ENCODE measurements at places on chromosomes 1 and 21.

DNA sequence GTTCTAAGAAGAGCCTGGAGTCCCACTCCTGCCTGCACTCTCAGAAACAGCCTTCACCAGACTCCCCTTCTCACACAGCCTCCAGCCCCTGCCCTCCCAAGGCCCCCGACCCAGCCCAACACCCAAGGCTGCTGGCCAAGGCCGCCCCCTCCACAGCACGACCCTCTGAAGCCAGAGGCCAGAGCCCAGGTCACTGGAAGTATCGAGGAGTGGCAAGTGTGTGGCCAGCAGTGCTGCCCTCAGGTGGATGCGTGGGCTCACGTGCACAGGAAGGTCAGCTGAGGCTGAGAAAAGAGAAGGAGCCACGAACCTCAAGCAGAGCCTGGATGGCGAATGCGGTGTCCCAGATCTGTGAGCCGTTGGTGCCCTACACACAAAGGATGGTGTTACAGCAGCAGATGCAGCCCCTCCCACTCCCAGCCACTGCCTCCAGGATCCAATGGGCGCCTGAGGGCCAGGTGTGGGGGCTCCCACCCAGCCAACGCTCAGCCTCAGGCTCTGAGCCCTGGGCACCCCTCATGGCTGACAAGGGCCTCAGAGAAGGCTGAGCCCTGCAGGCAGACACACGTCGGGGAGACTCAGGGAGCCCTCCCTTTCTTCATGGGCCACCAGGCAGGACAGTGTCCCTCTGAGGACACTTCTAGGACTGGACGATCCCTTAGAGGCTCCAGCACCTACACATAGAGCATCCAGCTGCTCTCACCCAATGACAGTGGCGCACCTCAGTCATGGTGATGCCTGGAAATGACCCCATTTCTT is 18.0 kb downstream of the LSS start:
- no peak for DNase-seq

- no peak for DNase-seq
These were observed 49.7 kb downstream of the SYT6 start for GRCh38 chr1:114103992-114104391.

DNA sequence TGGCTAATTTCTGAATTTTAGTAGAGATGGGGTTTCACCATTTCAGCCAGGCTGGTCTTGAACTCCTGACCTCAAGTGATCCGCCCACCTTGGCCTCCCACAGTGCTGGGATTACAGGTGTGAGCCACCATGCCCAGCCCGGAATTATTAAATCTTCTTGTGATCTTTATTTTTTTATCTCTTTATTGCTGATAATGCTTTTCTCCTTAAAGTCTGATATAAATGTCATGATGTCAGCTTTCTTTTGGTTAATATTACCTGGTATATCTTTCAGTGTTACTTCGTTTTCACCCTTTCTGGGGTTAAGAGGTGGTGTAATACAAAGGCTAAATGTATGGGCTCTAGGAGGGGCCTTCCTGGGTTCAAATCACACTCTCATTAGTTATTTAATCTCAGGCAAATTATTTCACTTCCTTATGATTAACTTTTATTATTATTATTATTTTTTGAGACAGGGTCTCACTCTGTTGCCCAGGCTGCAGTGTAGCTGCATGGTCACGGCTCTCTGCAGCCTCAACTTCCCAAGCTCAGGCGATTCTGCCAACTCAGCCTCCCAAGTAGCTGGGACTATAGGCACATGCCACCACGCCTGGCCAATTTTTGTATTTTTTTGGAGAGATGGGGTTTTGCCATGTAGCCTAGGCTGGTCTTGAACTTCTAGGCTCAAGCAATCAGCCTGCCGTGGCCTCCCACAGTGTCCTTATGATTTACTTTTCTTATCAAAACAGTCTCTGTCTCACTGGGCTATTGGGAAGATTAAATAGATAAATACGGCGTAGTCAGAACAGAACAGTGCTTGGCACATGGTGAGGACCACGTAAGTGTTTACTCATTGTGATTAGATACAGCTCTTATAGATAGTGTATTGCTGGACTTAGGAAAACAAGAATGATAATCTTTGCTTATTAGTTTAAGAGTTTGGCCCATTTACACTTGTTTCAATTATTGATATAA is 216.5 kb downstream of the URB2 start:
- no peak for DNase-seq

GRCh38 chr1:173014160-173014559 is 36.6 kb downstream of the TNFSF18 start:
- DNase-seq: no peak

DNA sequence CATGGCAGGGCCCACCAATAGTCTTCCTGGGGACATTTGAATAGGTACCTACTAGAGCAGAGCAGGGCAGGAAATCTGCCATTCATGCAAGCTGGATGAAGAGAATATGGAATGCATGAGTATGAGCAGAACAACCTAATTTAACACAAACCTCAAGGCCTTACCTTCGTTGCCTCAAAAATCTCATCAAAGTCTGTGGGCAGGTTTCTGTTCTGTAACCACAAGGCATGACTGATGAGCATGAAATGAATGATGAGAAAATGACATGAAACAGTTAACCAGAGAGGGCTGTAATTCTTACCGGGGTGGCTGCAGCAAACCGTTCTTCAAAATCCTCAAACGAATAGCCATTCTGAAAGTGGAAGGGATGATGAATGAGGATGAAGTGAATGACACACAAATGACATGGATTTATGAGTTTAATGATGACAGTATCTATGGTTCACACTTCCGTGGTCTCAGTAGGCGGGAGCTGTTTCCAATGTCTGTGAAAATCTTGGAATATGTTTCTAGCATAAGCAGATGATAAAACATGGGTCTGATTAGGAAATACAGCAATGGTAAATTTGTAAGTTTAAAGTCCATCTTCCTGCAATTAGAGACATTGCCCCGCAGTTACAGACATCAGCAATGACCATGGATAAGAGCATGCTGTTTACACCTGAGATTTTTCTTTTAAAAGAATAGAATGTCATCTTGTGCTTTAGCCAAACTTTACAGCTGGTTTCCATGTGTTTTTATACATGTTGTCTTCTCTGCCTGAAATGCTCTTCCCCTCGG is 67.6 kb upstream of the C8B start:
- no peak for DNase-seq

Measured in activated T-cell treated with anti-CD3 and anti-CD28 coated beads, Interleukin-2, amount 50 U/mL, for 72 hours (primary cell).